ENCODE measurements at places on chromosomes 1 and 21.

DNA sequence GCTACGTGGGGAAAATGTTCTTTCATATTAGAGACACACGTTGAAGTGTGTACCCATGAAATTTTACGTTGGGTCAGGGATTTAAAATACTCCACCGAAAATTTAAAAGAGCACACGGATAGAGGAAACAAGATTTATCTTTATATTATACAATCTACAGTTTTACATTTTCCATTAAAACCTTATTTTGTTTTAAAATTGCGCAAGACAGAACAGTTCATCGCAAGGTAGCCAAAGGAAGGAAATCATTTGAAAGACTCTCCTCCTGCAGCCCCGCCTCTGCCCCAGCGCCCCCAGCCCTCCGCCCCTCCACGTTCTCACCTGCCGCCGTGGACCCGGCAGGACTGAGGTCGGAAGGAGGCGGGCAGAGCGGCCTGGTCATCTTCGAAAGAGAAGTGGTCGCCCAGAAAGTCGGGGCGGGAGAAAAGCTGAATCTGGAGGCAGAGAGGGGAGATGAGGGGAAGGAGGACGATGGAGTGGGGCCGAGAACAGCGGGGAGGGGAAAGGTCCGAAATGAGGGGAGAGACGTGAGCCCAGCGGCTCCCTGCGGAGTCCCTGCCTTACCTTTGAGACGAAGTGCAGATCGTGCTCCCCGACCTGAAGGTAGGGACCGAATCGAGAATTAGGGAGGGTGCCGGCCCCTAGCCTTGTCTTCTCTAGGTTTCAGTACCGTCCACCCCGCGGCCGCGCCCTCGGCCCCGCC, 18.0 kb downstream of the CRYBG2 start:
- no peak for DNase-seq

DNA sequence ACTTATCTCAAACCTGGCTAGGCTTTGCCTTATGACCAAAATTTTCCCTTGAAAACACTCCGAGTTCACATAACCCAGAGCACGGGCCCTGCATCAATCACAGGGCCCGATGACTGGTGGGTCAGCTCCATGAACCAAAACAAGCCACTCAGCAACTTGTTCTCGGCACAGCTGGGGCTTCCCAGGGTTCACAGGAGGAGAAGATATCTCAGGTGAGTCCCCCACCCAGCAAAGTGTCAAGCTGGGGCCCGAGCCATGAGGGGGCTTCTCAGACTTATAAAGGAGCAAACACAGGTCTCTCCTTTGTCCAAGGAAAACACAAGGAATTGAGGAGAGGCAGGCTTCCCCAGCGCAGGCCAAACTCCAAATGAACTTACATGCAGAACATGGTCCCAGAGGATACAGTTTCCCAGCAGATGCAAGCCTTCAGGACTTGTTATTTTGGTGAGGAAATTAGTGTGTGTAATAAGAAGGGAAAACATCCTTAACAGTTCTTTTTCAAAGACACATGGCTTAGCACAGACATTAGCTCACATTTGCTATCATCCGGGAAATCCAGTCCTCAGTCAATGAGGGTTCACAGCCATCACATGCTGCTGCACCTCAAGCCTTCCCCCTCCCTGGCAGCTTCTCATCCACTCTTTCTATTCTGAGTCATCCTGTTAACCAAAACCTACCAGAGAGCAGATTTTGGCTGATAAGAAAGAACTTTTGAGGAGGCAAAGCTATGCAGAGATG, 98.1 kb upstream of the NFIA start:
- no peak for DNase-seq

- DNase-seq: no peak
These were observed 158.1 kb upstream of the COA6 start for GRCh38 chr1:234214911-234215892.

GRCh38 chr1:236654511-236654910, 31.8 kb upstream of the ACTN2 start:
- no peak for DNase-seq

DNA sequence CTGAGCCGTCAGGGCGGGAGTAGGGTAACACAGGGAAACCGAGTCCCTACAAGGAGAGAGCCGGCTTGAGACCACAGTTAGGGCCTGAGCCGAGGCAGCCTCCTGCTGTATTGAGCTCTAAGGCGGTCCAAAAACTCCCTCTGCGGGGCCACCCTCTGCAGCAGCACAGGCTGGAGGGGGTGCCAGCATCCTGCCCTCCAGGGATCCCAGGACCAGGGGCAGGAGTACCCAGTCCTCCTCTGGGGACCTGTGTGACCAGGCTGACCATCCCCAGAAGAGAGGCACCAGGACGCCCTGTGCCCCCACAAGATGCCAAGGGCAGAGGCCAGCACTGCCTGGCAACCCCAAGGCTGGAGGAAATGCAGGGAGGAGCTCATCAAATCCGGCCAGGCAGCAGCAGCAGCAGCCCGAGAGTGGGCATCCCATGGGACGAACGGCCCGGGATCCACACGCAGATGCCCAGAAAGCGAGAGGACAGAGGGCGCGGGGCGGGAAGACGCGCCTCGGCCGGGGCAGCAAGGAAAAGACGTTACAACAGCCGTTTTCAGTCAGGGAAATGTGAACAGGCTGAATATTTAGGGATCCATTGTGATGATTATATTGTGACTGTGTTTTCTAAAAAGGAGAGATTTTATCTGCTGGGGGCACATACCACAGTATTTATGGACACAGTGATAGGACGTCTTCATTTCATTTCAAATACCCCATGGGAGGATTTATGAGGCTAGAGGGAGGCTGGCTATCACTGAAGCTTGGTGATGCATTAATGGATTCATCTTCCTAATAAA, 57.1 kb upstream of the COL18A1 start:
- no peak for DNase-seq

GRCh38 chr1:87135329-87135712, 193.4 kb upstream of the LMO4 start:
- no peak for DNase-seq

- no peak for DNase-seq
These were observed 119.6 kb downstream of the HUNK start for GRCh38 chr21:31992391-31992790.

DNA sequence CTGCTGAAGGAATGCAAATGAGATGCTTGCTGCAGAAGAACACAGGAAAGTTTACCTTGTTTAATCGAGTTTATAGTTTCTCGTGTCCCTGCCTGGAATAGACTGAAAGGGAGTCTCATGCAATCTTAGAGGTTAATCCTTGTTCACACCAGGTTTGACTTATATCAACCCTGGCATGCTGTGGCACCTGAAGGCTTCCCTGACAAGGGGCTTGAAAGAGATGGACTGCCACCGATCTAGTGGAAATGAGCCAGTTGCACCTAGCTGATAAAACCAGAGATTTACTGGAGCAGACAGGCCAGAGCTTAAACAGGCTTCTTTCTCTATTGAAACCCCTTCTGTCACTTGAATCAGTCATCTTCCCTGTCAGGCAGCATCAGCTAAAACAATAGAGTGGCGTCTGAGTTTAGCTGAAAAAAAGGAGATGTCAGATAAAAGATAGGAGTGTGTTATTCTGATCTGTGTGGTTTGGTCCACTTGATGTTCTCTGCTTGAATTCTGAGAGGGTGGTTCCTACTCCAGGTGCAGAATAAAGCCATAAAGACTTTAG, 349.7 kb downstream of the RWDD3 start:
- DNase-seq: no peak
